ENCODE measurements at places on chromosomes 12 and 14.

DNA sequence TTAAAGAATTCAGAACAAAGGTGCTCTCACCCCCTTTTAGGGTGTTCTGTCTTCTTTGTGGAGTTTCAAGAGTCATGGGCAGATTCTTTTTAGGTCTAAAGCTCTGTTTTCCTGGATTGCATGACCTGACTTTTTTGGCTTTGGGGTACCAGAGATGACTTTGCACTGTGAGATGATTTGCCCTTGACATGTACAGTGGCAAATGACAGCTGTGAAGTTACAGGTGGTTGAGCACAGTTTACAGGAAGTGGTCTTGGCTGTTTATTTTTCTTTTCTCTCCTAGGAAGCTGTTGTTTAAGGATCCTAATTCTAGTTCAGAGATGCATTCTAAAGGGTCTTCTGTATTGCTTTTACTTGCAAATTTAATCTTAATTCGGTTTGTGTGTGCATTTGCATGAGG, 83.8 kb upstream of the METAP2 start:
- peak; percentile 31 for DNase-seq

GRCh38 chr12:38931461-38931860, 26.1 kb upstream of the CPNE8 start:
- DNase-seq = no peak

- no peak for DNase-seq
Observed at GRCh38 chr12:124784871-124785572, 78.6 kb downstream of the SCARB1 start.

- DNase-seq = no peak
Observed at GRCh38 chr12:117080661-117081144, 18.5 kb downstream of the TESC start.

GRCh38 chr12:19203013-19203412, 73.5 kb downstream of the PLEKHA5 start:
- DNase-seq = no peak

DNA sequence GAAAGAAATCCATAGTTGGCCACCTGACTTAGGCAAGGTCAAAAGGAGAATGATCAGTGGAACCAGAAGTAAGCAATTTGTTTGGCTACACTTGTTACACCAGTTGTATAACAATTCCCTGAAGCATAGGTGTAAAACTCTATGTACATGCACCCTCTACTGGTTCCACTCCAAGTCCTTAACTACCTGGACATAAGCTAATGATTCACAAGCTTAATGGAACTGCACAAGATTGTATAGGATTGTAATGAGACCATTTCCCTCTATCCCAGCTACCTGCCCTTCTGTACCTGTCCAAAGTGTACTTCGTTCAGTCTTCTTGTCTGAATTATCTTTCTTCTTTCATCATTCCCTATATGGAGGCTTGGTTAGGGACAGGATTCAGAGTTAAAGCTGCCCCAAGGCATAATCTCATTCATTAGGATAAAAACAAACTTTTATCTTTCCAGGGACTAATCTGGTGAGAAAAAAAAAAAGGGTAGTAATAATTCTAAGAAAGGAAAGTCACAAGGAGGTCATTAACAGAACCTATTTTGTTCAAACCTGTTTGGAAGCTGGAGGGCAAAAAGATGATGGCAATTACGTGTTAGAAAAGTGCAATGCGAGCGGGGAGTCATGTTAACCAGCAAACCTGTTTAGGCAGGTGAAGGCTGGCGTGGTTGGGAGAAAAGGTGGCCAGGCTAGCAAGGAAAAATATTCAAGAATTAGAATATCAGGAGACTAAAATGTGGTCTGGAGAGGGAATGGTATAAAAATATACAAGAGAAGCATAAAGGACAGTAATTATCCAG, 2.8 kb upstream of the TMEM52B start:
- DNase-seq = no peak

DNA sequence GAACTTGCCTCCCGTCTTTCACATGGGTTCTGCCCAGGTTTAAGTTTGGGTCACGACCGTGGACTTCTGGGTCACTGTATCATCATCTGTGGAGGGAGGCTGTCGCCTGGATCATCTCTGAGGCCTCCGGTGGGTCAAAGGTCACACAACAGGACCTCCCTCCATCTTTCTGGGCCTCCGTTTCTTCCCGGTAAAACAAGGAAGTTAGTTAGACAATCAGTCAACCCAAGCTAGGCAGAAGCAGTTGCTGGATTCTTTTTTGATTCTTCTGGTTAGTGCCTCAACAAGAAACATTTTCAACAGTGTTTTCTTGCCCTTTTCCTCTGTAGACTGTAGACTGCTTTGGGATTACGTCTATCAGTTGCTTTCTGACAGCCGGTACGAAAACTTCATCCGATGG, 186.6 kb upstream of the BCL2L14 start:
- DNase-seq = no peak

DNA sequence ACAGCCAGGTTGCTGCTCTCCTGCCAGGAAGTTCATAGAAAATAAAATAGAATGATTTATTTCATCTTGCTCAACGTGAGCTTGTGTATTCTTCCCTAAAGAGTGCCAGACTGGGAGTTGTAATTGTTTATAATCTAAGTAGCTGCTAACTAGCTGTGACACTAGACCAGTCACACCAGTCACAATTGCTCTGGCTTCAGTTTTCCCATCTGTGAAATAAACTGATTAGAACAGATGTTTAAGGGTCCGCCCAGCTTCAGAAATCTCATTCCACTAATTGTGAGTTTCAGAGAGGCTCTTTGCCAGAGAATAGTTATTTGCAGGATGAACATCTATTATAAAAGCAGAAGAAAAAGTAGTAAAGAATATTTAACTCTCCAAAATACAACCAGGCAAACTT, 55.6 kb upstream of the ZDHHC17 start:
- DNase-seq = no peak

- DNase-seq = no peak
Observed at GRCh38 chr14:79781882-79782281, 429.4 kb downstream of the DIO2 start.

DNA sequence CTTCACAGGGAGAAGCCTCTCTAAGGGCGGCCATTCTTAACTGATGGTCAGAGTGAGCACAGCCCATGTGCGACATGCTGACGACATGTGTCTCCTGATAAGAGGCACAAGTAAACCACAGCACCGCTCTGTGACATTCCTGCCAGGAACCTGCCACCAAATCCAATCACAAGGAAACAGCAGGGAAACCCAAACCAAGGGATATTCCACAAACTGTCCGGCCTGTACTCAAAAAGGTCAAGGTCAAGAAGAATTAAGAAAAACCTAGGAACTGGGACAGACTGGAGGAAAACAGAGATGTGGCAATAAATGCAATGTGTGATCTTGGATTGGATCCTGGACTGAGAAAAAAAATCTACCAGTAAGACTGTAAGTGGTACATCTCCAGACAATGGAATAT, 91.9 kb downstream of the SYNE3 start:
- no peak for DNase-seq

DNA sequence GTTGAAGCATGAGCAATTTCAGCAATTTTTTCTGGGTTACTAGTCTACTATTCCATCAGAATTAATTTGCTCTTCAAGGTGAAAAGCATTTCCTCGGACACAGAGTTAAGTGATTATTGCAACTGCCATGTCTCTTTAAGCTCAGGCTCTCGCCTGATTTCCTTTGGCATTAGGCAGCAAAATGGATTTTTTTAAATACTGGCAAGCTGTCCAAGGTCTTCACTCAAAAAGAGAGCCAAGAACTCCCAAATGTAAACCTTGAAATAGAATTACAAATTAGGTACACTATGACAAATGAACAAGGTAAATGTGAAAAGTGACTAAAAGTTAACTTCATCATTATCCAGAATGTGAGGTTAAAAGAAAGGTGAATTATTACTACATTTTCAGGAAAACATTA, 111.9 kb downstream of the GARIN6 start:
- DNase-seq = no peak

GRCh38 chr12:85278598-85279448, 1.2 kb upstream of the ALX1 start:
- DNase-seq = no peak

- DNase-seq = no peak
Observed at GRCh38 chr12:50772877-50773276, 9.0 kb downstream of the ATF1 start.

DNA sequence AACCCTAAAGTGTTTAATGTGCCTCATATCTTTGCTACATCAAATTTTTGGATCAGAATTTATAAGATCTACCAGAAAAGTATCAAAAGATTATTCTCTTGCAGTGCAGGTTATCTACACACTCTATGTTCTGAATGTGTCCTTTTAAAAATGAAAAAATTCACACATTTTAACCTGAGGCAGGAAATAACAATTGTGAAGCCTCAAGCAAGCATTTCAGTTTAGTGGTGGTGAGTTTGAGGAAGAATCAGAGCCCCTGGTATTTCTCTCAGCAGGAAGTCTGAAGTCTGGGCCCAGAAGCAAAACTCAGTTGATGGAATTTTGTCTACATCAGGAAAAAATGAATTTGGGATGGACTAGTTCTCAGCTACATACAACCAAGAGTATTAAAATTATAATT, 137.0 kb upstream of the PZP start:
- no peak for DNase-seq

- no peak for DNase-seq
Observed at GRCh38 chr12:116959198-116959460, 48.4 kb downstream of the FBXW8 start.

GRCh38 chr12:78284417-78284816, 453.7 kb downstream of the NAV3 start:
- DNase-seq = no peak

DNA sequence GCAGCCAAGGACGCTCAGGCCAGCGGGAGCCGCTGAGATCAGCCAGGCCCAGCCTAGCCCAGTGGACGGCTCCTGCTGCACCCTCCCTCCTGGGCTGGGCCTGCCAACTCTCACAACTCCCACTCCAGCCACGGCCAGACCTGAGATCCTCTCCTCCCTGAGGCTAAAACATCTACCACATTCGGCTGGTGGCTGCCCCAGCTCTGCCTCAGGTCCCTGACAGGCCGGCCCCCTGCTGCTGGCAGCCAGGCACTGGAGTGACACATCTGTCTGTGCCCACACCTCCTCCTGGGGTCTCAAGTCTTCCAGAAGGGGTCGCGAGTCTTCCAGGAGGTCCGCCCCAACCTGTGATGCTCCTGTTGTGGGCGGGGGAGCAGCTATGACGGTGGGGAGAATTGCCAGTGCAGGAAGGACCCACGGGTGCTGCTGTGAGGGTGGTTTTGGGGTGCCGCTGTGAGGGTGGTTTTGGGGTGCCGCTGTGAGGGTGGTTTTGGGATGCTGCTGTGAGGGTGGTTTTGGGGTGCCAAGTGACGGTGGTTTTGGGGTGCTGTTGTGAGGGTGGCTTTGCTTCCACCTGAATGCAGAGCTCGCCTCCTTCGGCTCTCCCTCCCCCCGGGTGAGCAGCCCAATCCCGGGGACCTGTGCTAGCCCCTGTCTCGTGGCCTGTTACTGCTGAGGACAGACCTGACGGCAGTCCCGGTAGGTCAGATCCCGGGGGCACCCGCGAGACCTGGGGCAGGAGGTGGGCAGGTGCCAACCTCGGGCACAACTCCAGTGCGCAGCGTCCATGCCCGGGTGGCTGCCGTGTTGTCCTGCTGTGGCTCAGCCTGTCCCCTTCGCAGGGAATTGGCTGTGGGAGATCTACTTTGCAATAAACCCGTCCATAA, 27.5 kb upstream of the C14orf180 start:
- no peak for DNase-seq

DNA sequence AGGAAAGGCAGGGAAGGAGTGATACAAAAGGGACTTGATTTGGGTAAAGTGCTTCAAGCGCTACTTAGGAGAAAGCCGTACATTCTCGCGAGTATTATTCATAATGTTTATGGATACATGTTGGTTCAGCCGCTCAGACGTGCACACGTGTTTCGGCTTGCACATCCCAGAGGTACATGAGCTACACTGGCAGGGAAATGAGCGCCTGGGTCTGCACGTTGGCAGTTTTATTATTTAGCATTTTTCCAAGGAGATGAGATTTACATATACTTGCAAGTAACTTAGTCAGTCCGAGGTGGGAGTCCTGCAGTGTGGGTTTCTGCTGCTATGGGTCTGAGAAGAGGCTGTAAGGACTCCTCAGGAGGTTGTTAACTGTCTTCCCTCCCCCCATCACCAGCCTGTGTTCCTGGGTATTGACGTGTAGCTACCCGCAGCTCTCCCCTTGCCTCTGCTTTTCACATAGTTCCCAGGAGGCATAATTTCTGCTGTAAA, 1.5 kb downstream of the PRKCH start:
- no peak for DNase-seq

DNA sequence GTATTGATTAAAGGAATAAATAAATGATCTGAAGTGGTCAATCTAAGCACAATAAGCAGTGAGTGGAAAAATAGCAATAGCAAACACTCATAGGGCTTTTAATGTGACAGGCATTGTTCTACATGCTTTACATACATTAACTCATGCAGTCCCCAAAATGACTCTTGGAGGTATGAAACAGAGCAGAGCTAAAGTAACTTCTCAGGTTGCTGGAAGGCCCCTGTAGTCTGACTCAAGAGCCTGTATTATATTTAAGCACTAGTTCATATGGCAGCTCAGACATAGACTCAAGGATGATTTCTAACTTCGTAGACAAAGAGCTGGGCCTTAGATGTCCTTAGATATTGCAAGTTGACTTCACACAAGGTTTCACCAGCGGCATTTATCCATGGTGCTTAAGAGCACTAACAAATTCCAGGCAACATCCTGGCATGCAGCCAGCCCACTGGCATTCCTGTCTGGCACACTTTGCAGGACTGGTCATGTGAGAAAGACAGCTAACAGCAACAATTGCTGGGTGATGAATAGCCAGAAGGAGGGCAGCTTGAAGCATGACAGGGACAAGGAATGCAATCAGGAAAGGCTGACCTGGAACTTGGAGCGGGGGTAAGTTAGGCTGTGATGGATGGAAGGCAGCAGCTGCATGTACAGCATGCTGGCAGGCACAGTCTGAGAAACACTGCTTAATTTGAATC, 22.9 kb upstream of the KTN1 start:
- DNase-seq = no peak

DNA sequence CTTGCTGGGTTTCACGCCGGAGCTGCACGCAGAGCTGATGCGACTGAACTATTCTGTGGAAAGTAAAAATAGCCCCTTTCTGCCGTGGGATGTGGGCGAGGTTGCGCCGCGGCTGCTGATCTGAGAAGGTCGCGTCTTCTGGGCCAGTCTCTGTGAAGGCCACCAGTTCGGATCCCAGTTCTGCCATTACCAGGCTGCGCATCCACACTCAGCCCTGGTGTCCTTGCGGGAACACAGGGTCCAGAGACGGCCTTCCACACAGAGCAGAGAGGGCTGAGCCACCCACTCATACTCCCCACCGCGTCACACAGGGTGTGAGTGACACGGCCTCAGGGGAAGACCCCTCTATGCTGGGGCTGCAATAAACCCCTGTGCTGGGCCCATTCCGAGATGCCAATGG, 13.9 kb downstream of the GALNT9 start:
- DNase-seq = no peak

DNA sequence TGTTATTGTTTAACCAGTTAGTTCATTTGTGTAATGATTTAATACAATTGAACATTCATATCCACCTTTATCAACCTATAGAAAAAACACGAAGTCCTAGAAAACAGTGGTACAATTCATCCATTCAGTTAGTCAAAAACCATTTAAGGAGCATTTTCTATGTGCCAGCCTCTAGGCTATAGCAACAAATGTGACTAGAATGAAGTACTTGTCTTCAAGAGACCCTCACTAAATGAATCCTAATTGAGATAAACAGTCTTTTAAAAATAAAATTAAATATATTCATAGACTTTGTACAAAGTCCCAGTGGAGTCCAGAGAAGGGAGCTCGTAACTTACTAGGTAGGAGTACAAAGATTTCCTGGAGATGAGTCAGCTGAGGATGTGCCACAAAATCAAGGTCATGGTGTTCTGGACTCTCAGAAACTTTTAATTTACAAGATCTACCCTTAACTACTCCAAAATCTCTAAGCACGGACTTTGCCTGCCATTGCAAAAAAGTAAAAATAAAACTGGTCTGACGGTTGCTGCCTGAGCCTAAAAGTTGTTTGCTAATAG, 430.7 kb upstream of the DCN start:
- no peak for DNase-seq

Data from NAMALWA (cell line).